Activated T-helper 2 cell treated with anti-CD3 and anti-CD28 coated beads, Interferon-gamma antibody, Interleukin-2, Interleukin-4, amounts not matched to agents 10 μg/mL and 5 μg/mL and 100 μg/mL, durations not matched to agents 14 hours and 24 hours and 36 hours (primary cell): ENCODE measurements at places on chromosomes 5 and 9.

DNA sequence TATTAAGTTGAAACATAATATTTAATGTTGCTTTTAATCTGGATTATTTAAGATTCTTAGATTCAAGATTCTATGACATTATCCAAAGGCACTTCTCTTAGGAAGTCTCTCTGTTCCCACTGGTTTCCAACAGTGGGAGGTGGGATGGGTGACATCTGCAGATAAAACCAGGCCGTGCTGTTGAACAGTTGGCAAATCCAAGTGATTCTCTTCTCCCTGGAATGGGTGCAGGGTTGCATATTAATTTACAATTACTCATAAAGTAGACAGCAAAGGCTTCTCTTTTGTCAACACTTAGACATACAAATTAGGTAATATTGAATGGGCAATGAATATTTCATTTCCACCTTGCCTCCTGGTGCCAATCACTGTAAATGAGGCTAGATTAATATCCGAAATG is 233.7 kb upstream of the IL12B start:
- DNase-seq = no peak

DNA sequence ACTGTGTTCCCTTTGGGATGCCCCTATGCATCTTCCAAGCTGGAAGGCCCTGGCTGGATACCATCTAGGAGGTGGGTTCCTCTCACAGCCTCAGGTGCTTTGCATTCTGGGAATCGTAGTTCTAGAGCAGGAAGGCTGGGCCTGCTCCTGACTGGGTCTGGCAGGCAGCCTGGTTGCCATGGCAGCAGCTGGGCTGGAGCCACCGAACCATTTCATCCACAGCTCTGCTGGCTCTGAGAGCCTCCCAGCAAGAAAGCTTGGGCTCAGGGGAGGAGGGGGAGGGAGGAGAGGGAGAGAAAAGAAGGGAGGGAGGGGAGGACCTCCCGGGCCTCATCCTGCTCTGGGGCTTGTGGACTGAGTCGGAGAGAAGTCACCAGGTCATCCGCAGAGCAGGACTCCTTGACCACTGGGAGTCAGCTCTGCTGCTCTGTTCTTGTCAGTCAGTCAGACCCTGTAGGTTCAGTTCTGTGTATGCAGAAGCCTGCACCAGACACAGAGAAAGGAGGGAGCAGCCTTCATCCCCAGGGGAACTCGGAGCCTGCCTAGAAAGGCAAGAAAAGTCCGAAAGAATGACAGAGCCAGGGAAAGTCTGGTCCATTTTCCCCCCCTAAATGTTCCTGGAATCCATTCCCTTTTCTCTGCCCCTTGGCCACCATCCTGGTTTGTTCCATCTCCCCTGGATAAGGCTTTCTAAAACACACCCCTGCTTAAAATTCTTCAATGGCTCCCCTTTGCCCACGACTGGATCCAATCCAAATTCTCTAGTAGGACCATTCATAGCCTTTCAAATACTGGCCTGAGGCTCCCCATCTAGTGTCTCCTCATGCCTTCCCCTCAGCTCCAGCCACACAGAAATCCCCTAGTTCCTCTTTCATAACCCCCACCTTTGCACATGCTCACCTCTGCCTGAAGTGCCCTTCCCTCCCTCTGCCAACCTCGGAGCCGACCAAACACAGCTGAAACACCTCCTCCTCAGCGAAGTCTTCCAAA is 65.4 kb upstream of the ARAP3 start:
- DNase-seq = no peak

- no peak for DNase-seq
Observed at GRCh38 chr5:40030661-40031060, 605.9 kb upstream of the DAB2 start.

- DNase-seq = no peak
Observed at GRCh38 chr9:107999890-108000289, 510.3 kb upstream of the KLF4 start.

GRCh38 chr9:125484350-125485282 is 222.4 kb downstream of the MAPKAP1 start:
- no peak for DNase-seq

- DNase-seq = no peak
Observed at GRCh38 chr5:71529682-71530081, 57.5 kb upstream of the MCCC2 start.

GRCh38 chr5:150227606-150228273 is 37.9 kb downstream of the SLC6A7 start:
- DNase-seq = no peak

DNA sequence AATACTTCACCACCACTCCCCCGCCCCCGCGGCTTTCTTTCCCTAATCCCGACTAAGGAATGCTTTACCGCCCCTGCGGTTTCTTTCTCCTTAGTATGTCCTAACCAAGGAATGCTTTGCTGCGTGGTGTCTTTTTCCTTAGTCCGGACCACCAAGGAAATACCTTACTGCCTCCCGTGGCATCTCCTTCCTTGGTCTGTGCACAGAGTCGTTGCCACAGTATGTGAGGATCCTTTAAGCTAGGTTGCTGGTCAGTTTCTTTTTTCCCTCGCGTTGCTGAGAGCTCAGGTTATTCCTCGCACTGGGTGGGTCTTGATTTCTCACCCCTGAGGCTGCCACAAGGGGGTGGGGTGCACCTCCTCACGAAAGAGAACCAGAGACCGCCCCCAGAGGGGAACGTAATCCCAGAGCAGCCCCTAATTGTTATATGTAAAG is 309.4 kb downstream of the NR3C1 start:
- no peak for DNase-seq

GRCh38 chr5:93164690-93165089 is 416.3 kb downstream of the NR2F1-AS1 start:
- no peak for DNase-seq

DNA sequence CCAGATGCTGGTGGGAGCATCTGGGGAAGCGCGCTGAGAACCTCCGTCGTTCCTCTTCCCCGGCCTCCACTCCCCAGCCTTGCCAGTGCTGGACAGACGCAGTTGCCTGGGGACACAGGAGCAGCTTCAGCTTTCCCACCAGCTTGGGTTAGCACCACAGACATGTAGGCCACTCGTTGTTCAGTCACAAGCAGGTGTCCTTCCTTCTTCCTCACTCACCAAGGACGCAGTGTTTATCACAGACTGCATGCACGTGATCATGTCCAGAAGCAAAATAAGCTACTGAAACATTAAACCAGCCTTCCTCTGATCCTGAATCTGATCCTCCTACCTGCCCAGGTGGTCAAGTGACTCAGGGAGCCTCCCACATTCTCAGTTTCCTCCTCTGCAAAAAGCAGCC is 232.9 kb downstream of the SYK start:
- no peak for DNase-seq

- no peak for DNase-seq
Observed at GRCh38 chr9:124217836-124218437, 39.8 kb upstream of the NEK6 start.

DNA sequence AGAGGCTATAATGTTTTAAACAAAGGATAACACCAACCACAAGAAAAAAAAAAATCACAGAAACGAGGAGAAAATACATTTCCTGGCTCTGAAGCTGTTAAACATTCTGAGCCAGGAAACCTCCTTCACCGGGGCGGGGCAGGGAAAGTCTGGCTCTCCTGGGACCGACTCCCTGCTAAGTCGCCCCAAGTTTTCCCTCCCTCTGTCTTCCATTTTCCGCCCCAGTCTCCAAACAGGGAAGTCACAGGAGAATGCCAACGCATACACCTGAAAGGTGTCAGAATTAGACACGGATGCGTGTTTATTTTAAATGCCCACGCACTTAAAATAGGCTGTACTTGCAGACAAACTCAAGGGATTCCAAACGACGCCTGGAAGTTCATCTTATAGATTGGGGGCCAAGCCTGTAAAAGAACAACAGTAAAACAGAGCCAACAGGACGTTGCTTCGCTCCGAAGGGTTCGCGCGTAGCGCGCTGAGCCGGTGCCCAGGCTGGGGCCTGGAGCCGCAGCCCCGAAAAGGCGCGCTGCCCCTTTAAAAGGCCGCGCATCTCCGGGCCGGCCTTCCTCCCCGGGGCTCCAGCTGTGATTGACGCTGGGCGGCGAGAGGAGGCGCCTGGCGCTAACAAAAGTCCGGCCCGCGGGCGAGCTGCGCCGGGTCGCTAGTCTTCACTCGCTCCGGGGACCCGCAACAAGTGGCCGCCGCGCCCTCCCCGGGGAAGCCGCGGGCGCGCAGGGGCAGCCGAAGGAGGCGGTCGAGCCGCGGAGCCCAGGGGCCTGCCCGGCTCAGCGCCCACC is at the start of gene FBXL7:
Gene FBXL7 (plus strand): TSS at position 653 of the 797 bp plus-strand sequence.
- no peak for DNase-seq

DNA sequence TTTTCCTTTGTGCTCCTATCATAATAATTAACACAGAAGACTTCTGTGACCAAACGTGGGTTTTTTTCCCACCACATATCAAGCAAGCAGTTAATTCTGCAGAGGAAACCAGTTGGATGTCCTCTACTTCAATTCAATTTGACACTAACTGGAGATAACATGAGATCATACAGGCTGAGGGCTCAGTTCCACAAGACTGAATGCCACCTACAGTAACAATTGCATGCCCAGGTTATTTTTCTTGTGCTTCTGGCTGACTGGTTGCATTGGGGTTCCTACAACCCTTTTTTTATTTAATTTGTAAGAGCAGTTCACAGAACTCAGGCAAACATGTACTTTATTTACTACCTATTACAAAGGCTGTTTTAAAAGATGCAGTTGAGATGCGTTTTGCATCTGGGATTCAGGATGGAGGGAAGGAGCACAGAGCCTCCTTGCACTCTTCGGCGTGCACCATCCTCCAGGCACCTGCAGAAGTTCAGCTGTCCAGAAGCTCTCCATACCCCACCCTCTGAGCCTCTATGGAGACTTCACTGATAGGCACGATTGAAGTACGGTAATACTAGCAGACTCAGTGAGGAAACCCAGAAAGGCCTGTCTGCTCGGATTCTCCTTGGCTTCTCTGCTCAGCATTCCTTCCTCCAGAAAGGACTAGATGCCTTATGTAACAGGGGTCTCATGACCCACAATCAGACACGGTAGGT is 425.2 kb upstream of the CDH9 start:
- DNase-seq = no peak

DNA sequence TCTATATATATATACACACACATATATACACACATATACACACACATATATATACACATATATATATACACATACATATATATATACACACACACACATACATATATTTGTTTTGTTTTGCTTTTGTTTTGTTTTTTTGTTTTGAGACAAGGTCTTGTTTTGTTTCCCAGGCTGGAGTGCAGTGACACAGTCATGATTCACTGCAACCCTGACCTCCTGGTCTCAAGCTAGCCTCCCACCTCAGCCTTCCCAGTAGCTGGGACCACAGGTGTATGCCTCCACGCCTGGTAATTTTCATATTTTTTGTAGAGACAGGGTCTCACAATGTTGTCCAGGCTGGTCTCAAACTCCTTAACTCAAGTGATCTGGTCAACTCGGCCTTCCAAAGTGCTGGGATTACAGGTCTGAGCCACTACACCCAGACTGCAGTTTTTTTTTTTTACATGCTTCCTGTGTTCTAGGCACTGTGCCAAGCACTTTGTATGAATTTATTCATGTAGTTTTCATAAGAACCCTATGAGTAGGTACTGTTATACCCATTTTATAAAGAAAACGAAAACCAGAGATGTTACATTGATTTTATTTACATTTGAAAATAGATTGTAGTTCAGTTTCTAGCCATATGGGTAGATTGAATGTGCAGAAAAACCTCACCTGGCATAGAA is 120.7 kb downstream of the PBX3 start:
- DNase-seq = no peak

- no peak for DNase-seq
Observed at GRCh38 chr5:11048760-11049159, 287.7 kb upstream of the DAP start.

- no peak for DNase-seq
Observed at GRCh38 chr5:143161885-143162540, 241.5 kb downstream of the NR3C1 start.

GRCh38 chr5:37936091-37936490 is 96.2 kb upstream of the GDNF start:
- no peak for DNase-seq

- DNase-seq = no peak
Observed at GRCh38 chr5:150108711-150109514, 22.6 kb upstream of the CSF1R start.

DNA sequence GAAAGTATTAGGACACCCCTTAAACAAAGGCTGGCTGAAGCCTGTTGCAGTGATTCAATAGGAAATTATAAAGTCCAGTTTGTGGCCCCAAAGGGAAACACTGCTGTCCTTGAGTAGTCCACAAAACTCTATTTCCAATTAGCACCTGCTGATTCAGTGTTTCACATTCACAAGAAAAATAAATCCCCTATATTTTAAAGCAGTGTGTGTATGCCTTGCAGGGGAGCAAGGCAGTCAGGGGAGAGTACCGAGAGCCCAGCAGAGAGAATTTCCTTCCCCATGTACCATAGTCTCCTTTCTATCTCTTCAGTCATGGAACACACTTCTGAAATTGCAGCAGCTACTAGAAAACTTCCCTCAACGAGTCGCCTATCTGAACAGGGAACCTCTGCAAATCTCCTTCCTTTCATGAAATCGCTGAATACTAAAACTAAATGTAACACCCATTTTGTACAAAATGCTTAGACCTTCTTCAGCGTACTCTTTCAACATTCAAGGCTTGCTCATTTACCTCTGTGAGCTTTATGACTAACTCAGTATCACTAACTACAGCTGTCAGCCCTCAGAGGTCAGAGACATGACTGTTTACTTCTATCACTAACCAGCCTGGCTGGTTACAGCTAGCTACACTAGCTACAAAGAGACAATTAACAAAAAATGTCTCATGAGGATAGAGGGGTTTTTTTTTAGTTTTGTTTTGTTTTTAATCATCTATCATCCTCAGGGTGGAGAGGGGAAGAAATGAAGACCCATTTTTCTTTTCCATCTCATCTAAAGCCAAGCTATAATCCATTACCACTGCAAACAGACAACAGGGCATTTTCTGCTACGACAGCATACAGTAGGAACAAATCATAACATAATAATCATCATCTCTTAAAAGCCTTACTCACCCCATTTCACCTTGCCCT is 188.7 kb downstream of the EBF1 start:
- no peak for DNase-seq

DNA sequence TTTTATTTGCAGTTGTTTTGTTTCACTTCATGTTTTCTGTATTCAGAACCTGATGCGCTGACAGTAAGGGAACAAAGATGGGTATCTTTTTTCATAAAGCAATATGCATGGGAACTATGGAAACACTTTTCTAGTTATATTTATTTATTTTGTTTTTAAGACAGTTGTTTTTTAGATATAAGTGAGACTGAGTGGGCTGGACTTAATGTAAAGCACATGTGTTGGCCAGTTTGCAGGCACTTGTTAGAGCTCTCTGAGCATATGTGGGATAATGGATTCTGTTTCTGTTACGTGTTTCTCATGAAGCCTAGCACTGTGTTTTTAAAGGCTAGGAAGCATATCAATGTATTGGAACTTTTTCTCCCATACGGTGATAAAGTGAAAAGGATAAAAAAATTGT is 164.1 kb downstream of the PRR16 start:
- no peak for DNase-seq

DNA sequence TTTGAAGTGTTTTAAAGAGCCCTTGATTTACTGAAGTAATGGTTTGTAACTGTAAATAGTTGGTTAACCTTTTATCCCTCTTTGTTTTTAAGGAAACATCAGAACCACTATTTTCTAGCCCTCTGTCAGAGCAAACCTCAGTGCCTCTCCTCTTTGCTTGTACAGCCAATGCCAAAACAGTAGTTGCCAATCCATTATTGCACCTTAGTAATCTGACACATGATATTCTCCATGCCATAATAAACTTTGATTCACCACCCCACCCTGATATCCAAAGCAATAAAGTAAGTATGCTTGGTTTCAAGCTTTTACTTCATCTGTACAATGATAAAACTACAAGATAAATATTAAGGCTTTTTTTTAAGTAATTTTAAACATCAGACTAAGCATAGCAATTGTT is 100.8 kb downstream of the DMXL1 start:
- DNase-seq = no peak

GRCh38 chr9:92035687-92036410 is 79.4 kb downstream of the SPTLC1 start:
- no peak for DNase-seq
